ENCODE measurements at places on chromosomes 6 and 20.
A peak's percentile ranks its signal among the peaks of the same experiment; 100 is the strongest.

DNA sequence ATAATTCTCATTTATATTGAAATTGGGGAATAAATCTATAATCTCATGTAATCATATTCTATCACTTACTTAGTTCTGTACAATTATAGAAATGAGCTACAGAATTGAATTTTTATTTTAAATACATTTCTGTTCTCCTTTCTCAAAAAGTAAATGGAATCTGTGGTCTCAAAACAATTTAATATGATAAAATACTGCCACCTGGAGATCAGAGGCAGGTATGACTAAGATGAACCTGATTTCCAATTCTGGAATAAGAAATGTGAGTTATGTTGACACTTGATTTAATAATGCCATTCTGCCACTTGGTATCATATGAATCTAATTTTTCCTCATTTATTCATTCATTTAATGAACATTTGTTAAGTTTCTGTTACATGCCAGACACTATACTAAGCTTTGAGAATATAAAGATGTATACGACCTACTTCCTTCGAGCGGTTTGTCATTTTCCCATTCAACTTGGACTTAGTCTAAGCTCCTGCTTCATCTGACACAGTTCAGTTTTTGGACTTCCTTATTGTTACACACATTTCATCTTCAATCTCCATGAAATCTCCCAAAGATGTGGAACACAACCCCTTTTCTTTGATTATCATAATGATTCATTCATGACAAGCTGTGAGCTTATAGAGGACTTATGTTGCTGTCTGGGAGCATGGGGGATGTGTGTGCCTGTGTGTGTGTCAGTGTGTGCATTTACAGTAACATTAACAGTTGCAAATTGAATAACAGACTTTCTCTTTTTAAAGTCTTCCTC is 7.5 kb upstream of the CCDC28A start:
- peak; percentile 71 for DNase-seq

DNA sequence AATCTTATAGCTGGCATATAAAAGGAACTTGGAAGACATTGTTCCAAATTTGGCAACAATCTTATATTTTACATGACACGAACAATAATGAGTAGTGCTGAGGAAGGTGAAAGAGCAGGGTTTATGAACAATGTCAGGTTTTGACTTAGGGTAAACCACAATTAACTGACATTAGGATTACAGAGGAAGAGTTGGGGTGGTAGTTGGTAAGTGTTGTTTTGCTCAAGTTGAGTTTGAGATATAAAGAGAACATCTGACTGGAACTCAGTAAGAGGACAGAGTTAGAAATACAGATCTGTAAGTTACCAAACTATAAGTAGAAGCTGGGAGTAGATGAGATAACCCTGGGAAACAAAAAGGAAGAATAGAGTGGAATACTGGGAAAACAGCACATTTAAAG is 15.1 kb downstream of the RTN4IP1 start:
- DNase-seq: no peak

DNA sequence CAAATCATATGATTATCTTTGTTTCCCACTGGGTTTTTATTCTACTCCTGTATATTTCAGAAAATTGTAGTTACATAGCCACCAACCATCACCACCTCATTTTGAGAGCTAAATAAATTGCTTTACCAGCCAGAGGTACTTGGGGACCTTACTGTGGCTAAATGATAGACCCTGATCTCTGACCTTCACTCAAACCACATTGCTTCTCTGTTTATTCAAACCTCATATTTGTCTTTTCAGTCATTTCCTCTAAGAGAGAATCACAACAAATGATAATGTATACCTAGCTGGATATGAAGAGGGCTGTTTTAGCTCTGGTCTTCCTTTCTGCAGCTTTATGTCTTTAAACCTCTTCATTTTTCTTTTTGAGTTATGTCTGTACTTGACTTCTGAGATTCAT is 142.8 kb downstream of the ADGB start:
- peak; percentile 59 for DNase-seq

- no peak for DNase-seq
These were observed 12.5 kb downstream of the NOX3 start for GRCh38 chr6:155443168-155443567.

GRCh38 chr6:104527311-104527710 is 332.4 kb downstream of the HACE1 start:
- DNase-seq: no peak

DNA sequence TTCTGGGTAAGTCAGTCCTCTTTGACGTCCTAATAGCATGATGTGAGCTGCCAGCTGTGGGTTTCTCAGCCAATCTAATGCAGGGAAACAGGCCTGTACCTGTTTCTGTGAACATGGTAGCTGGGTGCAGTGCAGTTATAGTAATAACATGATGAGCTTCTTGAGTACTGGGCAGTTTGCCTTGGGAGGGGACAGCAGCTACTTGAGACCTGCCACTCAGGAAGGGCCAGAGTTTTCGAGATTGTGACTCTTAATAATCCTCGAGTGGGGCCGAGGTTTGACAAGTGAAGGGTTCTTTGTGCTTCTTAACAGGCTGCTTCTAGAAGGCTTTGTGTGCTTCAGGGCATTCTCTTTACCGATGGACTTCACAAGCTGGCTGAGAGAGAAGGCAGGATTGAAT is 180.1 kb downstream of the JARID2 start:
- DNase-seq: no peak

DNA sequence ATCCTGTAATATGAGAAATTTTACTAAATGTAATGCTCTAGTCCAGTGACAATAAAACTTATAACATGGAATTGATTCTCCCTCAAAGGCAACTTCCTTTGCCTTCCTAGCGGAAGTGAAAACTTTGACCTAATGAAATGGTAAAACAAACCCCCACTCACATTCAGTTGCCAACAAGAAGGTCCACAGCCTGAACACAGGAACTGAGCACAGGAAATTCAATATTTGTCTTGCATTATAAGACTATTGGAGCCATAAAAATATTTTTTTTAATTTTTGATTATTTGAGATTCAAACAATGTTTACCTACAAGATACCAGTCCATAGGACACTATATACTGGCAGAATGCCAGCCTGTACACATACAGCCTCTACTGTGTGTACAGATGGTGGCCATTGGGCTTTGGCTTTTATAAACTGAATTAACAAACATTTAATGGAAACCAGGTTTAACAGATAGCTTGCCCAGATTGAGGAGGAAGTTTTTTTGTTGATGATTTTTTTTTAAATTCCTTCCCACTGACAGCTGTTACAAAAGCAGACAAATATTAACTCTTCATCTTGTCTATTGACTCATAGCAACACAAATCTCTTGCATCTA is 481.5 kb upstream of the JAG1 start:
- DNase-seq: peak; percentile 60

DNA sequence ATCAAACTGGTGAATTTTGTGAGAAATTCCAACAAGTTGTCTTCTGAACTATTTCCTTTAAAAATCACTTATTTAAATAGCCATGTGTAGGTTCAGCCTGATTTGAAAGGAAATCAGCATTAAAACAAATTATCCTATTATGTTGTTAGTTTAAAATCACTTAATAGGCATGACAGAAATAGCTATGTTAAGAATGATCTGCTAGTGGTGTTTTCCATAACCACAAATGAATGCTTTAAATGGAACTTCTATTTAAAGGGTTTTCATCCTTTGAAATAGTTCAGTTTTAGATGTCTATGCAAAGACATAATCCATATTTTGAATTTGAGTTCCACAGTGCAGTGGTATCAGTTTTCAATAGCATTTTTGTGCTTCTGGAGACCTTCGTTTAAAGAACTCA is 120.1 kb downstream of the PLEKHG1 start:
- DNase-seq: no peak

- no peak for DNase-seq
These were observed 40.0 kb upstream of the SMAP1 start for GRCh38 chr6:70627500-70628254.

GRCh38 chr6:11820821-11821220 is 42.2 kb upstream of the ADTRP start:
- no peak for DNase-seq

GRCh38 chr6:33455051-33455450 is 675 bp downstream of the ZBTB9 start:
- no peak for DNase-seq

DNA sequence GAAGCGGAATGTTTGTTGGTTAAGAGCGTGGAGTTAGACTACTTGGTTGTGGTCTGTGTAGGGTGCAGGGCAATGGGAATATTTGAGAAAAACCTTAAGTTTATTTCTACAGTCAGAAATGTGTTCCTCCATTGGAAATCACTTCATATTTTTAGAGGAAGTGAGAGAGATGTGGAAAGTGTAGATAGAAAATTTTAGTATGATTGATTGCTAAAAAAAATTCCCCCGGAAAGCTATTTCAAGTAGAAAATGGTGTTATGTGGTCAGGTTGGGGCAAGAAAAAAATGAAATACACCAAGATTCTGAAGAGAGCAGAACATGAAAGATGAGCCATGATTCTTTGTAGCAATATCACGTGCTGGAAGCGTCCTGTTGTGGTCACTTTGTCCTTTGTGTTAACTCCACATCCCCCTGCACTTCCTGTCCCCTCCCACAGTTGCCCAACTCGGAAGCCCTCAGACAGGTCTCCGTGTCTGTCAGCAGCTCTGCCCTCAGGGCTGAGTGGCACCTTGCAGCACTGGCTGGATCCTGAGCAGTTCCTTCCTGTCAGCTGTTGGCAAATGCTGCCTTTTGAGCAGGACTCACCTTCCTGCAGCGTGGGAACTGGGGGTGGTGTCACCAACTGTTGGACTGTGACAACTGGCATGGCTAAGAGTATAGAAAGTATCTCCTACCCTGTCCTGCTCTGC is 137.5 kb upstream of the SLC24A3 start:
- no peak for DNase-seq

GRCh38 chr6:51301962-51302361 is 483.3 kb downstream of the TFAP2B start:
- DNase-seq: no peak

DNA sequence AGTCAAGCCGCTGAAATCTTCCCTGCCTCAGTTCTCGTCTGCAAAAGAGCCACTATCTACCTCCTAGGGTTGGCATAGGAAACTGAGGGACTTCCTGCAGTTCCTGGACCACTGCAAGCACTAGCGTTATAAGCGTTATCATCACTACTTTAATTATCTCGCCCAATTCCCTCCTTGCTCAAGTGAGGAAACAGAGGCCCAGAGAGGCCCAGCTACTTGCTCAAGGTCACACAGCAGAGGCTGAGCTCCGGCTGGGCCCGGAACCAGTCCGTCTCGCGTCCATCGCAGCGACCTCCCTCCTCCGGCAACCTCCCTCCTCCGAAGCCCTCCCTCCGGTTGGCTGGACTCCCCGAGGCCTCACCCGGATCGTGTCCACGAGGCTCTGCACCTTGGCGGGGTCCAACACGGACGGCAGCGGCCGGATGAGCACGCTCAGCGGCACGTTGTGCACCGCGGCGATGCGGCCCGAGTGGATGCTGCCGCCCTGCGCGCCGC is 338 bp downstream of the SRXN1 start:
- DNase-seq: peak; percentile 55

- DNase-seq: no peak
These were observed 36.8 kb downstream of the PTCHD4 start for GRCh38 chr6:48073976-48074767.

GRCh38 chr6:31114541-31114878 is at the start of gene PSORS1C1:
Gene PSORS1C1, plus strand, starts transcription at chr6:31114800. Its CDS starts 14,833 bp downstream, at chr6:31129633.
- DNase-seq: peak; percentile 75

Measured in lung microvascular endothelial cell (primary cell).